ENCODE measurements at places on chromosomes 5 and 9. TPM values are rescaled to one million over a fixed set of nuclear protein-coding genes. Genes with fewer than 3 reads are reported as not detected.

Gene PCDHB15
- total RNA-seq = 2.8 TPM

Gene DOK3
- total RNA-seq = 0.25 TPM

GRCh38 chr5:176803068-176803942, 7.1 kb upstream of the UNC5A start:
- DNase-seq = no peak
- peaks cover 18% of the 10 kb centered on the region for H3K27me3 ChIP-seq
- H3K27ac ChIP-seq = no peak overlapping the region
- H3K4me1 ChIP-seq = no peaks in the 10 kb centered on the region
- H3K36me3 ChIP-seq = no peaks in the 10 kb centered on the region

GRCh38 chr9:90724880-90725279, 76.7 kb upstream of the SYK start:
- no peaks in the 10 kb centered on the region for H3K4me1 ChIP-seq
- H3K27ac ChIP-seq = no peak overlapping the region
- H3K4me3 ChIP-seq = no peak overlapping the region
- H3K36me3 ChIP-seq = no peaks in the 10 kb centered on the region

Gene GRXCR2
- not detected for total RNA-seq

Gene TRIP13
- total RNA-seq = 19.5 TPM

DNA sequence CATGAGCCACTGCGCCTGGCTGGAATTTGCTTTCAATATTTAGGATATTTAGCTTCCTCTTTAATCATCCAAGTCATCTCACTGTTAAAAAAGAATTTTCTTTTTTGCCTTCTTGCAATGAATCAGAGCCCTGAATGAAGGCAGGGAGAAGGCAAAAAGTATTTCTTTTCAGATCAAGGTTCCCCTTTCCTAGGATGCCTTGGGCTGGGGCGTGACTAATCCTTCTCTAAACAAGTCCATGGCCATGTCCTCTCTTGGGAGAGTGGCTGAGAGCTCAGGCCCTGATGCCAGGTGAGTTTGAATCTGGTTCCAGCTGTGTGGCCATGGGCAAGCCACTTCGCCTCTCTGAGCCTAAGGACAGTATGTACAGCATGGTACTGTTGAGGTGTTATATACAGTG, 84.8 kb upstream of the NEURL1B start:
- DNase-seq = peak; percentile 18
- peaks cover 37% of the 10 kb centered on the region for H3K27me3 ChIP-seq
- 0 out of 2 replicates have a peak, but pooled peaks cover 3% of the 10 kb centered on the region for H3K4me1 ChIP-seq
- no peaks in the 10 kb centered on the region for H3K36me3 ChIP-seq
- H3K4me3 ChIP-seq = no peak overlapping the region
